ENCODE measurements at places on chromosomes 13 and 19.

DNA sequence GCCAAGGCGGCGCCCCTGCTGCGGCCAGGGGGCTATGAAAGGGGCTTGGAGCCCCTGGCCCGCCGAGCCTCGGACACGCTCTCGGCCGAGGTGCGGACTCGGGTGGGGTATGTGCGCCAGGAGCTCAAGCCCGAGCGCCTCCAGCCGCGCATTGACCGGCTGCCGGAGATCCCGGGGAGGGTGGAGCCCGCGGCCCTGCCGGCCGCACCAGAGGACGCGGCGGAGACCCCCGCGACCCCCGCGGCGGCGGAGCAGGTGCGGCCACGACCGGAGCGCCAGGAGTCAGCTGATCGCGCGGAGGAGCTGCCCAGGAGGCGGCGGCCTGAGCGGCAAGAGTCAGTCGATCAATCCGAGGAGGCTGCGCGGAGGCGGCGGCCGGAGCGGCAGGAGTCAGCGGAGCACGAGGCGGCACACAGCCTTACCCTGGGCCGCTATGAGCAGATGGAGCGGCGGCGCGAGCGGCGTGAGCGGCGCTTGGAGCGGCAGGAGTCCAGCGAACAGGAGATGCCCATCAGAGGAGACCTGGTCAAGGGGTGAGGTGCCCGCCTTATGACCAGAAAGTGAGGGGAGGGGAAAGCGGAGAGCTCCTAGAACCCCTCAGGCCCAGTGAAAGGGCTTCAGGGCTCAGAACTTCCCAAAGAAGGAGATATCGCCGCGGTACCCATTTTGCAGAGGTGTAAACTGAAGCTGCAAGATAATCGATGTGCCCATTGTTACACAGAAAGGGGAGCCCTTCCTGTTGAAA lies 8.8 kb upstream of the SHKBP1 start:
- peak; percentile 72 for DNase-seq

DNA sequence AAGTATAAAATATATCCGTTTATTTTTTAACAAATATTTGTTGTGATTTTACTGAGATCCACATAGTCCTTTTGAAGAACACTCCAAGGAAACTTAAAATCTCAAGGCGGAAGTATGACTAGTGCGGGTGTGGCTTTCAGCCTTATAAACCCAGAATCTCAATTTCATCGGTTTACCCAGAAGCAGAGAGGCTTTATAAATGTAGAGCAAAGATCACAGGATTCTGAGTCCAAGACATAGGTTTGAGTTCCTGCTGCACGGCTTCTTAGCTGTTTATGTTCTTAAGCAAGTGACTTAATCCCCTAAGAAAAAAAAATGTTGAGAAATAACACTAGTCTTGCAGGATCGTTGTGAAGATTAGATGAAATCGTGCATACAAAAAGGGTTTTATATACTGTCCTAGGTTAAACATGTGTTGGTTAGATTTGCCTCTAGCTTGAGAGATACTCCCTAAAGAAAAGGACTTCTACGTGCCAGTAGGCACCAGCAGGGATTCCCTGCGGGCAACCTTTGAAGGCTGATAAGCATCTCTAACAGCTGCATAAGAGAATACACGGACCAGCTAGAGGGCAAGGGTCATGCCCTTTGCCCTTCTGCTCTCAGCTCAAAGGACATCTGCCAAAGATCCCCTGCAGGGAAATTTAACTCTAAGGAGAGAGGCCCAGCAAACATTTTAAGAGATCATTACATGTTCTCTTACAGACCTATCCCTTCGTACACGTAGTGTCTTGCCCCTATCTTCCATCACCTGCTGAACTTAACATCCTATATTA lies 130.4 kb upstream of the MIR17HG start:
- DNase-seq: peak; percentile 67

DNA sequence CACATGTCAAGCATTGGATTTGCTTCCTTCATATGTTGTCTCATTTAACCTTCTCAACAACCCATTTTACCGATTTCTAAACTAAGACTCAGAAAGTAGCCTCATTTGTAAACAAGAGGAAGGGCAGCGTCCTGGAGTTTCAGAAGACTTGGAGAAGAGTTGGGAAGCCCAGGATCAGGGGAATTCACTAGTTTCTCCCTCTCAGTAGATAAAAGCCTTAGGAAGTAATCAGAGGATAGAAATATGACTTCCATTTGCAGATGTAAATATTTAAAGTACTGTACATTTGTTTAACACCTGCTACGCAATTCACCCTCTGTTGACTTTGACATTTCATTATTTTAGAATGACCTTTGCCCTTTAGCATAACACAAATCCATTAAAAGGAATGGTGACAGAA lies 216.4 kb downstream of the DCT start:
- DNase-seq: no peak

GRCh38 chr13:77477299-77477848 lies 58.1 kb upstream of the SCEL start:
- no peak for DNase-seq

DNA sequence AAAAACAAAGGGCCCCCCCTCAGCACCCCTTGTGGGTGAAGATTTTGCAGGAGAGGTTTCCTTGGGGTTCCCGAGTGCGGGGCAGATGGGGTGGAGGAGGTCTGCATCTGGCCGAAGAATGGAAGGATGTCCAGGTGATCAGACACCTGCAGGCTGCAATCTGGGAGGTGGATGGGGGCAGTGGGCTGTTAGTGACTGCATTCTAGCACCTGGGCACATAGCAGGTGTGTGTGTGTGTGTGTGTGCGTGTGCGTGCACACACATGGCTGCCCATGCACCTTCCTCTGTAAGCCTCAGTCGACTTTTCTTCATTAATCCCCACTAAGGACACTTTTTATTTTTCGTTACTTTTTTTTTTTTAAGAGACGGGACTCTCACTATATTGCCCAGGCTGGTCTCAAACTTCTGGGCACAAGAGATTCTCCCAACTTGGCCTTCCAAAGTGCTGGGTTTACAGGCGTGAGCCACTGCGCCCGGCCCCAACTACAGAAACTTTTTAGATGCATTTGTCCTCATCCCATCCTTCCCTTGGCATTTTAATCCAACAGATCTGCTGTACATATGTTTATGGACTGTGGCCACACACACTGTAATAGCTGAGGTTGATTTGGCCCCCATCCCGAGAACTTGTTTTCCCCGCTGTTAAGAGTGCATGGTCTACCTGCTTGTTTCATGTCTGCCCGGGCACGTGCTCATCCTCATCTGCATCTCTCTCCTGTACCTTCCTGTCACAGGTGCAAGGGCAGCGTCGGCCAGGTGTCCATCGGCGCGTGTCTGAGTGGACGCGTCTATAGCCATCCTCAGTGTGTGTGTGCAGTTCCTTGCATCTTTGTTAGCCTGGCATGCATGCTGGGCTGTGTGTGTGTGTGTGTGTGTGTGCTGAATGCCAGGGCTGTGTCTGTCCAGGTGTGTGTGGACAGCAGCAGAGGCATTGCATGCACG lies 731 bp downstream of the MAG start:
- no peak for DNase-seq

GRCh38 chr13:45195421-45195820 lies 5.4 kb downstream of the KCTD4 start:
- DNase-seq: no peak

- no peak for DNase-seq
Observed at GRCh38 chr19:42273407-42274064, 4.5 kb downstream of the CIC start.

Measured in endodermal cell (in vitro differentiated cells).